GM10248 (cell line): ENCODE measurements at places on chromosomes 1 and 21.

GRCh38 chr1:45516465-45516864 lies 5.2 kb downstream of the PRDX1 start:
- DNase-seq = no peak

DNA sequence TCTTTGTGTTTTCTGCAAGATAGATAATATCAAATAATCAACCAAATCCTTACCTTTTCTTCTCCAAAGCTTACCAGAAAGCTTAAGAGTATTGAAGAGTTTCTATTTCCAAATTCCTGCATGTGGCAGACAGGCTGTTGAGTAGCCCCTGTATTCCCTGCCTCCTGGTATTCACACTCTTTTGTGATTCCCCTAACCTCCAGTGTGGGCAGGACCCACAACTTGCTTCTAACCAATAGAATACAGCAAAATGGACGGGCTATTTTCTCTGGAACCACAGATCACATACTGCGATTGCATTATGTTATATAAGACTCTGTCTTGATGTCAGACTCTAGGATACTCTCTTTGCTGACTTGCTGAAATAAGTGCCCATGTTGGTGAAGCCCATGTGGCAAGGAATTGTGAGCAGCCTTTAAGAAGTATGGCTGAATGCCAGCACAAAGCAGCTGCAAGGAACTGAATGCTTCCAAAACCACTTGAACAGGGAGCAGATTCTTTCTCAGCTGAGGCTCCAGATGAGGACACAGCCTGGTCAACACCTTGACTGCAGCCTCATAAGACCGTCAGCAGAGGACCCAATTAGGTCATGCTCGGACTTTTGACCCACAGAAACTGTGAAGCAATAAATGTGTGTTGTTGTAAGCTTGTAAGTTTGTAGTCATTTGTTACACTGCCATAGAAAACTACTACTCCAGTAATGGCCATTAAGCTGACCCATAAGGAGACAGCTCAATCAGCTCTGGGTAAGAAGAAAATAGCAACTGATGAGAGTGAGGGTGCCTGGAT lies 47.9 kb upstream of the PLXNA2 start:
- no peak for DNase-seq

DNA sequence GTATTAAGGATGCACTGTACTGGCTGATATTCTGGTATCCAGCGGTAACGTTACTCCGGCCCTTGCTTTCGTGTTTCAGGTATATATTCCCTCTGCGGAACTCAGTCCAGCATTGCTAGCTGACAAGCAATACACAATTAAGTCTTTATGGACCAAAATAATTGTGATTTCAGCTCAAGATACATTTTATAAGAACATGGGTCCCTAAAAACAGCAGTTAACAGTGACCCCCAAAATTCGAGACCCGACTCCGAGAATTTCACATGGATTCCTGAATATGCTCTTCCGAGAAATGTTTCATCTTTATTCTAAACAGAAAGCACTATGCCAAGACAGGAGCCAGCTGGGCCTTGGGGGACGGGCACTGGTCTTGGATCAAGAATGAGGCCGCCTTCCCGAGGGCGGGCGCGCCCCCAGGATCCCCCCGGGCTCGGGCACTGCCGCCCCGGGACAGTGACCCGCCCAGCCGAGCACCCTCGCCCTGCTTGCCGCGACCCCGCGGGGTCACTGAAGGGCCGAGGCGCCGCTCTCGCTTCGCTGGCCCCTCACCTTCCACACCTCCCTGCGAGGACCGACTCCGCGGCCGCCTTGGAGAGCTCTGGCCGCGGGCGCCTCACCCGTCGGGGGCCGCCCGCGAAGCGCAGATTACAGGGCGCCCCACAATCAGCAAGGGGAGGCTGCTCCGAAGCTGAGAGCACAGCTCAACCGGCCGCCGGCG lies 610 bp downstream of the SCYL3 start:
- DNase-seq = no peak

DNA sequence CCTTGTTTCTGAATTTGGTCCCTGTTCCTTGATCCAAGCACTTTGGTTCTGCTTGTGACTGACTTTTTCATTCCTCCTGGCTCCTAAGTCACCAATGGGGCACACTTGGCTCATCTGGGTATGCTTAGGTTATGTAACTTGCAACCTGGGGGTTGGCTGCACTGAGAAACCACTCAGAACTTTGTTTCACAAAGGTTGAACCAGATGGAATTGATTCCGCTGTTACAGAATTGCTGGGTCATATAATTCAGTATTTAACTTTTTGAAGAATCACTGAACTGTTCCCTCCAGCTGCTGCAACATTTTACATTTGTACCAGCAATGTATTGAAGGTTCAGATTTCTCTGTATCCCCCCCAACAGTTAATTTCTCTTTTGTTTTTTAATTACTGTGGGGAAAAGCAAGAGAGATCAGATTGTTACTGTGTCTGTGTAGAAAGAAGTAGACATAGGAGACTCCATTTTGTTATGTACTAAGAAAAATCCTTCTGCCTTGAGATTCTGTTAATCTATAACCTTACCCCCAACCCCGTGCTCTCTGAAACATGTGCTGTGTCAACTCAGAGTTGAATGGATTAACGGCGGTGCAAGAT lies 9.6 kb upstream of the NVL start:
- DNase-seq = no peak

GRCh38 chr1:228407106-228408040 lies 738 bp upstream of the TRIM11 start:
- DNase-seq = no peak

DNA sequence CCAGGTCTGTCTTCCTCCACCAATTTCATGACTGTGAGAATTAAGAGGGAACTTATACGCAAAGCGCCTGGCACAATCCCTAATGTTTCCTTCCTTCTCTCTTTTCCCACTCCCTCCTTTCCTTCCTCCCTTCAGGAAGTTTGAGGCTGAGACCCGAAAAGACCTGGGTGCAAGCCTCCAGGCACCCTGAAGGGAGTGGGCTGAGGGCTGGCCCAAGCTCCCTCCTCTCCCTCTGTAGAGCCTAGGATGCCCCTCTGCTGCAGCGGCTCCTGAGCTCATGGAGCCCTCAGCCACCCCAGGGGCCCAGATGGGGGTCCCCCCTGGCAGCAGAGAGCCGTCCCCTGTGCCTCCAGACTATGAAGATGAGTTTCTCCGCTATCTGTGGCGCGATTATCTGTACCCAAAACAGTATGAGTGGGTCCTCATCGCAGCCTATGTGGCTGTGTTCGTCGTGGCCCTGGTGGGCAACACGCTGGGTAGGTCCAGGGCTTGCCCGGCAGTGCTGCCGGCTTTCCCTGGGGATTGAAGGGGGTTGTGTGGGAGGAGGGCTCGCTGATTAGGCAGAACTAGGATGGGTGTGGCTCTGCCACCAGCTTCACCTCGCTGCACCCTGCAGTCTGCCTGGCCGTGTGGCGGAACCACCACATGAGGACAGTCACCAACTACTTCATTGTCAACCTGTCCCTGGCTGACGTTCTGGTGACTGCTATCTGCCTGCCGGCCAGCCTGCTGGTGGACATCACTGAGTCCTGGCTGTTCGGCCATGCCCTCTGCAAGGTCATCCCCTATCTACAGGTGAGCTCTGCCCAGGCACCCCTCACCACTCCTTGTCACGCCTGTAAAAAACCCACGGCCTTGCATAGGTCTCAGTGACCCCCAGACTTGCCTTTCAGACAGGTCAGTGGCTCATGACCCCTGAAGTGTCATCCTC lies 1.7 kb downstream of the HCRTR1 start:
- no peak for DNase-seq

DNA sequence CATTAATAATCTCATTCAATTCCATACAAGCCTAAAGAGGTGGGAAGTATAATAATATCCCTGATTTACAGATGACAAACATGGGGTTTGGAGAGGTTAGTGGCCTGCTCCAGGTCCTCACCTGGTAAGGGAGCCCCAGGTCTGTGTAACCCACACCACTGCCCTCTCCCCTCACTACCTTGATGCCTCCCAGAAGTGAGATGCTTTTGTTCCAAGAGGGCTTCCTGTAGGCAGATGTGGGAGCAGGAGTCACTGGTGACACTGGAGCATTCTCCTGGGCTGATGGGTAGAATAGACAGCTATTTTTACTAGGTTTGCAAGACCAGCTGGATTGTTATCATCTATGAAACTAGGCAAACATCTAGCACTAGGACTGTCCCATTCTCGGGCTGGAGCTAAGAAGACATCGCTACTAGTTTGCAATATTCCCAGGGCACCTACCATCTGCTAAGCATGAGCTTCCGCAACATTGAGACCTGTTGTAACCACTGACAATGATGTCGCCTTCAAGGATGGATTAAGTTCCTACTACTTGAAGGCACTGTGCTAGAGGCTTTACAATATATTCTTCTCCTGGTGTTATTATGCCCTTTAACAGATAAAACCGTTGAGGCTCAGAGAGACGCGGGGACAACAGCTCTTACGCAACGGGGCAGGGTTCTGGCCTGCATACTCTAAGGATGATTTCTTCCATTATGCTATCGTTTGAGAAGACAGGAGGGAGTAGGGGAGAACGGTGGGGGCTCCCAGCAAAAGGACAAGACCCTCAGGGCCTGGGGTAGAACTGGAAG lies 35.0 kb downstream of the BATF3 start:
- DNase-seq = no peak

- DNase-seq = no peak
Observed at GRCh38 chr1:234500269-234500668, 21.3 kb upstream of the TARBP1 start.

- no peak for DNase-seq
Observed at GRCh38 chr1:18947570-18947969, 8.9 kb downstream of the IFFO2 start.
